ENCODE measurements at places on chromosomes 11 and 22.

GRCh38 chr22:49186762-49187161 is 640.9 kb downstream of the BRD1 start:
- no peak for DNase-seq

DNA sequence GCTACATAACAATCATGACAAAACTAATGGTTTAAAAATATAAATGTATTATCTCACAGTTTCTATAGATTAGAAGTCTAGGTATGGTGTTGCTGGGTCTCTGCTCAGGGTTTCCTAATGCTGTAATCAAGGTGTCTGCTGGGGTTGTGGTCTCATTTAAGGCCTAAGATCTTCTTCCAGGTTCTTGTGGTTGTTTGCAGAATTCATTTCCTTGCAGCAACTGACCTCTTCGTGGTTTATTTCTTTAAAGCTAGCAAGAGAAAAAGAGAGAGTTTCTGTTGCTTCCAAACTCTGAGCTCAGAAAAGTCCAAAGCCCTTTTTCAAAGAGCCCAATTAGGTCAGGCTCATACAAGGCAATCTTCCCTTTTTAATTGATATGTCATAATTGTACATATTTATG is 452.7 kb upstream of the CCDC179 start:
- no peak for DNase-seq

GRCh38 chr22:22921575-22921974 is 34.0 kb downstream of the IGLL5 start:
- DNase-seq = no peak

DNA sequence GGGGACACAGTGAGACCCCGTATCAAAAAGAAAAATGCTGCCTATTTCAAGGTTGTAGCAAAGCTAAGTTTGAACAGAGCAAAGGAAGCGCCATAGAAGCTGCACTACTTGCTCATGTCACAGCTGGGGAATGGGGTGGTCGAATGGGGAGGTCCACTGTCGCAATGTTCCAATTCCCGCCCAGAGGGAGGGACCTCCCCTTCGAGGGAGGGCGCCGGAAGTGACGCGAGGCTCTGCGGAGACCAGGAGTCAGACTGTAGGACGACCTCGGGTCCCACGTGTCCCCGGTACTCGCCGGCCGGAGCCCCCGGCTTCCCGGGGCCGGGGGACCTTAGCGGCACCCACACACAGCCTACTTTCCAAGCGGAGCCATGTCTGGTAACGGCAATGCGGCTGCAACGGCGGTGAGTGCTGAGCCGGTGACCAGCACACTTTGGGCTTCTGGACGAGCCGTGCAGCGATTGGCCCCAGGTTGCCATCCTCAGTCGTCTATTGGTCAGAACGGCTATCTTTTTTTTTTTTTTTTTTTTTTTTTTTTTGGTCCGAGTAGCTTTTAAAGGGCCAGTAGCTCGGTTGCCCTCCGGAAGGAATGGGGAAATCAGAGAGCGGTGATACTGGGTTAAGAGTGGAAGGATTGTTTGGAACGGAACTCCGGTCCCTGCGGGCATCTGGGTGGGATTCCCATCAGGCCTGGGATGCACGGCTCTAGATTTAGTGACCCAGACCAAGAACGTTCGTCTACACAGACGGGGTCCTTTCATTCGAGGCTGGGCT is at the start of gene HMBS:
TSS of gene HMBS (plus strand) at position 219 of the 774 bp plus-strand sequence. CDS start at position 372, 153 bp downstream.
- DNase-seq = peak; percentile 95

GRCh38 chr11:20596205-20597153 is 2.9 kb upstream of the SLC6A5 start:
- no peak for DNase-seq

GRCh38 chr11:68135161-68135560 is 14.0 kb upstream of the CHKA start:
- DNase-seq = no peak

- DNase-seq = no peak
Observed at GRCh38 chr22:39690881-39691605, 120.5 kb downstream of the CACNA1I start.

DNA sequence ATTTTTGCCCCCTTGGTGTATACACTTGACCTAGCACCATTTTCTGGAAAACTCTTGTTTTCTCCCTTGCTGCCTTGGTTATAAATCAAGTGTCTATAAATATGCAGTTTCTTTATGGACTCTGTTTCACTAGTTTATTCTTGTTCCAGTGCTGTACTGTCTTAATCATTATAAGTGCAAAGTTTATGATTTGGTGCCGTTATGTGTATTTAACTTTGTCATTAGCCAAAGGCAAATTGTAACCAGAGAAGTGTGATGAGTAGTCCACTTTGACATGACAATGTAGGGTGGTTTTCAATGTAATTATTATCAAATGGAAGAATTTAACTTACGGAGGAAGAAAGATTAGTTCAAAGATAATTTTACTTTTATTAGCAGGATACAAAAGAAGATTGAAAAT is 40.3 kb downstream of the SPECC1L start:
- no peak for DNase-seq

DNA sequence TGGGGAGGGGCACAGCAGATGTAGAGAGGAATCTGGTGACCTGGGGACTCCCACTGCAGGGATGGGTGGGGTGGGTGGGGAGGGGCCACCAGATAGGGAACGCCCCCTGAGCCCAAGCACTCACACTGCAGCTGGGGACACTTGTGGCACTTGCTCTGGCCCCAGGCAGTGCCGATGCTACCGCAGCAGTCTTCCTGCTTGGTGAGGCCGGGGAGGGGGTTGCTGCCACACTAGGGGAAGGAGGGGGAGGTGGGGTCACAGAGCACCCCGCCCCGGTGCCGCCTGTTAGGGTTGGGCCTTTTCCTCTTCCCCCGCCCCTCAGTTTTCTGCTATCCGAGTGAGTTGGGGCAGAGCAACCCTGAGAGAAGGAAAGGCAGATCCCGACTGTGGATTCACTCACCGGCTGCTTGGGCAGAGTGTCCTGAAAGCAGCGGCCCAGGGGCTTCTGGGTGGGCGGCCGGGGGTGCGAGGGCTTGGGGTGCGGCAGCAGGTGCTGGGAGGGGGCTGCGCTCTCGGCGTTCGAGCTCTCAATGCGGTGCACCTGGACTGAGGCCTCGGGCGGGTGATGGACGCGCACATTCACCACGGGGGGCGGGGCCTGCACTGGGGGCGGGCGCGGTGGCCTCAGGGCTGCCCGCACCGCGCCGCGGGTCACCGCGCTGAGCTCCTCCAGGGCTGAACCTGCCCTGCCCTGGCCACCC is 4.7 kb downstream of the LTBP3 start:
- peak; percentile 61 for DNase-seq

DNA sequence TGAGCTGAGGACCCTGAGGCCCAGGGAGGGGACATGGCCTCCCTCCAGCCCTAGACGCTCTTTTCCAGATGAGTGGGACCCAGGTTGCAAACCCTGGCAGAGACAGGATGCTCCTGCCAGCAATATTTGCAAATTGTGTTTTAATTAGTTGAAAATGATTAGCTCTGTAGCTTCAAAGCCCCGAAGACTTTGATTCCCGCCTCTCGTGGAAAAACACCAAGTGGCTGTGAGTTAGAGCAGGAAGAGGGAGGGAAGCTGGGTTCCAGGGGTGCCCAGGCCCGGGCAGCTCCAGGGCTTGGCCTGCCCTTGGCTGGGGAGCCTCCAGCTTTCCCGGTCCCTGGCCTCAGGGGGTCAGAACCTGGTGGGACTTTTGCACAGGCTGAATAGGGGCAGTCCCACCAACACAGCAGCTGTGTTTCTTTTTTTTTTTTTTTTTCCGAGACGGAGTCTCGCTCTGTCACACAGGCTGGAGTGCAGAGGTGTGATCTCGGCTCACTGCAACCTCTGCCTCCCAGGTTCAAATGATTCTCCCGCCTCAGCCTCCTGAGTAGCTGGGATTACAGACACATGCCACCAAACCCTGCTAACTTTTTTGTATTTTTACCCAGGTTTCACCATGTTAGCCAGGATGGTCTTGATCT is 101.6 kb upstream of the RTL6 start:
- DNase-seq = no peak
